ENCODE measurements at places on chromosomes 1 and 21. TPM values are rescaled to one million over a fixed set of nuclear protein-coding genes. Genes with fewer than 3 reads are reported as not detected.

DNA sequence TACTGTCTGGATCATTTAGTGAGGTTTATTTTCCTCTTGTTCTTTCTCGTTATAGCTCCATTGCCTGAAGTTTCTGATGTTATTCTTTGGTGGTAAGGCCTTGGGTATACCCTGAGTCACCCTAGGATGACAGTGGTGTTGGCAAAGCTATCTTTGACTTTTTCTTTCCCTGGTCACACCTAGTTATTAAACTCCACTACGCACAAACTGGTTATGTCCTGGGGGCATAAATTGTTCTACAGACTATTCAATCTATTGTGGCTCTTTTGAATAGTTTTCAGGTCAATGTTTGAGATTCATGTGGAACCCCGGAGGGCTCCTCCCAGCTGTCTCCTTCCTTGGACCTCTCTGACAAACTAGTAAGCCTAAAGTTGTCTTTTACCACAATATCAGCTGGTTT is 157.7 kb downstream of the SLC35F3 start:
- H3K4me1 ChIP-seq, result no peaks in the 10 kb centered on the region
- H3K36me3 ChIP-seq, result no peaks in the 10 kb centered on the region
- H3K4me3 ChIP-seq, result no peak overlapping the region
- H3K27me3 ChIP-seq, result no peaks in the 10 kb centered on the region

- DNase-seq, result no peak
- H3K36me3 ChIP-seq, result peaks cover 14% of the 10 kb centered on the region
- H3K27me3 ChIP-seq, result no peaks in the 10 kb centered on the region
- no peak overlapping the region for H3K27ac ChIP-seq
- H3K4me3 ChIP-seq, result no peak overlapping the region
Measured at GRCh38 chr1:51270751-51271150, 34.7 kb downstream of the RNF11 start.

GRCh38 chr1:108504447-108504846 is 54.3 kb downstream of the NBPF6 start:
- no peak overlapping the region for H3K27ac ChIP-seq
- H3K27me3 ChIP-seq, result peaks cover 2% of the 10 kb centered on the region
- no peak overlapping the region for H3K4me3 ChIP-seq
- H3K36me3 ChIP-seq, result no peaks in the 10 kb centered on the region
- no peak for DNase-seq

The MAN1C1 gene
- 5.4 TPM for polyA plus RNA-seq

- H3K4me3 ChIP-seq, result no peak overlapping the region
- no peak overlapping the region for H3K27ac ChIP-seq
- no peaks in the 10 kb centered on the region for H3K4me1 ChIP-seq
- peaks cover 16% of the 10 kb centered on the region for H3K27me3 ChIP-seq
Measured at GRCh38 chr1:170676628-170677027, 12.7 kb downstream of the PRRX1 start.

DNA sequence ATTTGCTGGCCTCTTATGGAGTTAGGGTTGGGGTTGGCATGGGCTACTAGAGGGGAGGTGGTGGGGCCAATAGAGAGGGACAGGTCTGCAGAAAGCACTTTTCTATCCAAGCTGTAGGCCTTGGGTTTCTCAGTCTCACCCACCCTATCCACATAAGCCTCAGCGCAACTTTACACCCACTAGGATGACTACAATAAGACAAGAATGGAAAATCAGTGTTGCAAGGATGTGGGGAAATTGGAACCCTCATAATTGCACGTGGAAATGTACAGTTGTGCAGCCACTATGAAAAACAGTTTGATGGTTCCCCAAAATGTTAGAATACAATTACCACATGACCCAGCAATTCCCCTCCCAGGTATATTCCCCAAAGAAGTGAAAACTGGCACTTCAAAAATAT is 14.0 kb upstream of the GSTM4 start:
- H3K4me3 ChIP-seq, result no peak overlapping the region
- no peaks in the 10 kb centered on the region for H3K27me3 ChIP-seq
- no peaks in the 10 kb centered on the region for H3K4me1 ChIP-seq

DNA sequence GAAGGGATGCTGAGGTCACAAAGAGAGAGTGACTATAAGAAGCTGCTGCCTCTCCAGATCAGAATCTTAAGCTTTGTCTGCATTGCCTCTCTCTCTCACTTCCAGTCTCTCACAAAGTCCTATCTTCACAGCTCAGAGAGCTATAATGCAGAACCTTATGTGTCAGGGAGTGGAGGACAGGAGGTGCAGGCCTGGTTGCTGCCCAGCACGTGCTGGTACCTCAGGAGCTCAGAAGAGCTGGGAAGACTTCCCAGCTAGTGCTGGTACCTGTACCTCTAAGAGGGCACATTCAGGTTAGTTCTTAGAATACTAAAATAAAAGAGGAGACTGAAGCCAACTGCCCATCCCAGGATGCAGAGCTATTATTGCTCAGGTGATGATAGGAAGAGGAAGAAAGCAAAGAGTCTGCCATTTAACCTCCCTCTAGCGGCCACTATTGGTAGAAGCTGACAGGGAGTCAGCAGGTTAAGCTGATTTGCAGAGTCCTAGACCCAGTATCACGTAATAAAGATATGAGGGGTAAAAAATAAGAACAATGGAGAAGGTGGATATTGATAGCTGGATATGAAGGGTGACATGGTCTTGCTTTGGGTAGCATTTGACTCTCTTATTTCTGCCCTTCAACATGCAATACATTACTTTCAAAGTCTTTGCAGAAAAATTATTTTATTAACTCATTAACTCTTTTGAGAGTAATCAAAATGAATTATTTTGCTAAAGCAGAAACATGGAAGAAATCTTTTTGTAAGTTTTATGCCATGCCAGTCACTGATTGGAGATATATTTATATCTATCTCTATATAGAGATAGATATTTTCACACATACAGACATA is 138.1 kb upstream of the HMCN1 start:
- H3K27ac ChIP-seq, result no peak overlapping the region
- DNase-seq, result peak; percentile 70
- H3K4me3 ChIP-seq, result no peak overlapping the region
- H3K27me3 ChIP-seq, result no peaks in the 10 kb centered on the region
- H3K36me3 ChIP-seq, result no peaks in the 10 kb centered on the region

Measured in small intestine (tissue), 16 donors.